ENCODE measurements at places on chromosomes 6 and 20.

DNA sequence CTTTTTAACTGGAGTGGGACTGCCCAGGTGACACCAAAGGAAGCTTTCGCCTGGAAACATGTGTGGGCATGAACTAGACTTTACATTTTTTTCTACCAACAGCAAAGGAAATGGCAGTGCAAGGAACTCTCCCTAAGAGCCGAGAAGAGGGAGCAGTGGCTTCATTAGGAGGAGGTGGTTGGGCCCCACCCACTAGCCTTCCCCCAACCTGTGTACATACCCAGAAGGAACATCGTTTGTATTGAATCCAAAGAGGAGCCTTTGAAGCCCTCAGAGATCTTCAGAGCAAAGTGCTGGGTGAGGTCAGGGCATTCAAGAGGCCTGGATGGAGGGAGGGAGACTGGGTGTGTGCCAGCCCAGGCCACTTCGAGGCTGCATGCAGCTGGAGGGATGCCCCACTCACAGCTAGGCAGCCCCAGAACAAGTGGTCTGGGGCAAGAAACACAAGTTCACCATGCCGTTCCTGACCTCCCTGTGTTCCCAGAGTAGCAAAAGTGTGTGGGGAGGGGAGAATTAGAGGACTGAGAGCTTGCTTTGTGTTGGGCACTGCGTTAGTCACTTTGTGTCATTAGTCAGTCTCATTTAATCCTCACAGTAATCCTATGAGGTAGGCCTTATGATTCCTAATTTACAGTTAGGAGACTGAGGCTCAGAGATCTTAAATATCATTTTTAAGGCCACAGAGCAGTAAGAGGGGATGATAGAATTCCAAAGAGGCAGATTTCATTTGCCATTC lies 191.6 kb upstream of the SUPT3H start:
- DNase-seq = no peak

- DNase-seq = no peak
These were observed 20.7 kb downstream of the CRYBG1 start for GRCh38 chr6:106381223-106381622.

- peak; percentile 7 for DNase-seq
These were observed 76.2 kb downstream of the FAM229B start for GRCh38 chr6:112163295-112164257.

- DNase-seq = no peak
These were observed 648.6 kb downstream of the COL12A1 start for GRCh38 chr6:74557236-74557635.

DNA sequence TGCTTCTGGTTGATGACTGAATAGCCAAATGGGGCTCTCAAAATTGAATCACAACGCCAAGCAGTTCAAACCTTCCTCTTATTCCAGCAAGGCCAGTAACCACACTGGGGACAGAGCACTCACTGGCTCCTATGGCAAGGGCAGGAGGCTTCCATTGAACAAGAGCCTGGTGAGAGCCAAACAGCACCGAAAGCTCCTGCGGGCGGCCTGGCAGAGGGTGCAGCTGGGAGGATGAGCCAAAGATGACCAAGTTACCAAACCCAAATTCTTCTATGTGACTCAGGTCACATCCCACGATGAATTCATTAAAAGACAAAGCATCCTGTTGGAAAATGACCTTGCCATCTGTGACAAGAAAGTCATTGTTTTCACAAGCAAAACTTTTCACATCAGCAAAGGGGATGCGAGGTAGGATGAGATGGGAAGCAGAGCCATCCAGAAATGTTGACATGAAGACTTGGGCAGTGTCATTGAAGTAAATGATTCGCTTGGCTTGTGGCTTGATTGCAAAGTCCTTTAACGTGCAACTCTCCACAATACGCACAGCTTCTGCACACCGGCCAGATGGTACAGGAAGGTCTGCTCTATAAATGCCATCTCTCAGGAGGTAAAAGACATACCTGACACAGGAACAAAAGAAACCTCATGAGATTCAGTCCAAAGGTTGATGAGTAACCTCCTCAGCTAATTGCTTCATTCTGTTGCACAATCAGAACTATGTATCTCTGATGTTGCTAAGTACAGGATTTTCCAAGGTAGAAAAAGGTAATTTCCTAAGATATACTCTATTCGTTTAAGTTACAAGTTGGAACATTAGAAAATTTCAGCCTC lies 36.3 kb downstream of the ROS1 start:
- no peak for DNase-seq
